ENCODE measurements at places on chromosomes 3 and 15. TPM values are rescaled to one million over a fixed set of nuclear protein-coding genes. Genes with fewer than 3 reads are reported as not detected.
A peak's percentile ranks its signal among the peaks of the same experiment; 100 is the strongest.

- DNase-seq, result no peak
Observed at GRCh38 chr3:11077466-11077865, 76.8 kb upstream of the HRH1 start.

DNA sequence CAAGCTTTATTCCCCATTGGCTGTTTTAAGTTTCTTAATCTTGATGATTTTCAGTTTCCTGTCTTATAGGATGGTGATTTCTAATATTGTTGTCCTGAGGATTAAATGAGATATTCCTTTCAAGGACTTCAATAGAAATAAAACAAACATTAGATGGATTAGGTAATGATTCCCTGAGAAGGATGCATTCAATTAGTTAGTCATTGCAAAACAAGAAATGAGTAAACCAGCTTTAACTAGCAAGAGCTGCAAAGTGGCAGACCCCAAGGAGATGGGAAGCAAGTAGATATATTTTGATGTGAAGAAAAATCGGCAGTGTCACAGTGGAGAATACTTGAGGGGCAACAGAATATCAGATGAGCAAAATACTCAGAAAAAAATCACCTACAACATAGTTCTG is 849.1 kb downstream of the TUSC7 start:
- DNase-seq, result no peak

- peak; percentile 76 for DNase-seq
Observed at GRCh38 chr3:161409069-161409468, 37.8 kb upstream of the SPTSSB start.

- DNase-seq, result peak; percentile 68
Observed at GRCh38 chr3:156382458-156383346, 172.2 kb downstream of the SSR3 start.

GRCh38 chr3:192685801-192686200 is 41.5 kb downstream of the FGF12 start:
- DNase-seq, result no peak

- peak; percentile 18 for DNase-seq
Observed at GRCh38 chr15:96046620-96047240, 283.8 kb upstream of the NR2F2 start.

DNA sequence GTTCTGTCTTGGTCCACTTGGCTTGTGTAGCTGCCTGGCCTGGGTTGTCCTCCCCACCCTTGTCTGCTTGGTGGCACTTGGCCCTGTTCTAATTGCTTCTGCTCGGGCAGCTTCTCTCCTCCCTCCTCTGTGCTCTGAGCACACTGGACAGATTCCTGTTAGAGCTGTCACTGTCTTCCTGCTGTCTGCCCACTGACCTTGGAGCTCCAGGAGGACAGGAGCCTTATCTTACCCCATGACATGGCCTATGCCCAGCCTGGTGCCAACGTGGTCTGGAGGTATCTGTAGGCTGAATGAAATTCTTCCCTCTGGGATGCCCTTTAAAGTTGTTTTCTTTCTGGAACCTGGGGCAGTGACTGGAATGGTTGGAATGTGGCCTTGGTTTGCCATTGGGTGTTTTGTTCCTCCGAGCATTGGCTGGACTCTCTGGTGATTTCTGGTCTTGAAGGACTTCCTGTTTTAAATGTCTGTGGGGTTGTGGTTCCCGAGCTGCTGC is 94.1 kb downstream of the FAM43A start:
- DNase-seq, result no peak

DNA sequence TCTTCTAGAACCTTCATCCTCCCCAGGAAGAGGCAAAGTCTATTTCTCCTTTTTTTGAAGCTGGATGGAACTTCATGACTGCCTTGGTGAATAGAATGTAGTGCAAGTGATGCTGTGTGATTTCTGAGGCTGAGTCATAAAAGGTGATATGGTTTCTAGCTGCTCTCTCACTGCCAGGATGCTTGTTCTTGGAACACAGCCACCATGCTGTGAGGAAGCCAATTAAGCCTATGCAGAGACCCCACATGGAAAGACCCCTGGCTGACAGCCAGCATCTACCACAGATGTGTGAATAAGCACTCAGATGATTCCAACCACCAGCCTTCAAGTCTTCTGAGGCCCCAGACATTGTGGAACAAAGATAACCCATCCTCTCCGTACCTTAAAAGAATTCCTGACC is 57.0 kb downstream of the ISL2 start:
- no peak for DNase-seq

DNA sequence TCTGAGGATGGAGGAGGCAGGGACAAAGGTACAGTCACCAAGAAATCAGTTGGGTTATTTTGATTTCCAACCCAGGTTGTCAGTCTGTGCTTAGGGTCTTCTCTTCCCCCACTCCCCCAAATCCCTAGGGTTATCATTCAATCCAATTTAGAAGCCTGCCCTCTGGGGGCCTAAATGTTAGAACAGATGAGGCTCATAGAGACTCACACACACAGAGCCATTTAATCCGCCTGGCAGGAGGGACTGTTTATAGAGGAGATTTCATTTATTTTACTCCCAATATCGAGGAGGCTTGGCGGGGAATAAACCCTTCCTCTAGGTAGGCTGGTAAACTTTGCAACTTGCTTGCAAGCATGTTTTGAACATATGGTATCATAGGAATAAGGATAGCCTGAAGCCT is 52.8 kb downstream of the RHCG start:
- no peak for DNase-seq

- DNase-seq, result no peak
Observed at GRCh38 chr3:118436697-118437262, 597.9 kb downstream of the IGSF11 start.

- no peak for DNase-seq
Observed at GRCh38 chr3:19940643-19941042, 6.3 kb upstream of the RAB5A start.

DNA sequence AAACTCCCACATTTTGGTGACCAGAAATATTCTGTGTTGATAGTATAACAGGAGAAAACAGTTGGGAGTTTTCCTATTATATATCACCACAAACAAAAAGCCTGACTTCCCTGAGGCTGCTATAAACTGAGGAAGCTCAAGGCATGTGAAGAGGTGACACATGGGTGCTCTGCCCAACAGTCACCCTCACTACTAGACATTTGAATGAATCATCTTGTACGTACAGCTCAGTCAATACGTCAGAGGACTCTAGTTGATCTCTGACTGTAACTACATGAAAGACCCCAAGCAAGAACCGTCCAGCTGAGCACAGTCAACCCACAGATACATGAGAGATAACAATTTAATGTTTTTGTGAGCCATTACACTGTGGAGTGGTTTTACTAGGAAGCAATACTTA is 338.3 kb upstream of the ATP11B start:
- no peak for DNase-seq

DNA sequence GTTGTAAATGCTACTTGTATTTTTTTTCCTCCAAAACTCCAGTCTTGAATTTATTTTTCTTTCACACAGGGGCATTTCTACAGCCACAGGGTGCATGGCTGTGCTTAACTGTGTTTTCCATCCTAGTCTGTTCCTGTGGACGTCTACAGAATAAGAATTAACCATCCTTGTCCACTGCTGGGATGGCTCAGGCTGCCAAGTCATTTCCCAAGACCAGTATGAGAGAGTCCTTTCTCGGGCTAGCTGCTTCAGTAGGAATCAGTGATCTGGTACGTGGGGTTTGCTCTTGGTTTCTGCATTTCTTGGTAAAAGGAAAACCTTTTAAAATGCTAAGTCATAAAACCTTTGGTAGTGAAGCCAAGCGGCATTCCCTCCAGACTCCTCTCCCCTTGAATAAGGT is 29.8 kb downstream of the CHDH start:
- DNase-seq, result no peak

DNA sequence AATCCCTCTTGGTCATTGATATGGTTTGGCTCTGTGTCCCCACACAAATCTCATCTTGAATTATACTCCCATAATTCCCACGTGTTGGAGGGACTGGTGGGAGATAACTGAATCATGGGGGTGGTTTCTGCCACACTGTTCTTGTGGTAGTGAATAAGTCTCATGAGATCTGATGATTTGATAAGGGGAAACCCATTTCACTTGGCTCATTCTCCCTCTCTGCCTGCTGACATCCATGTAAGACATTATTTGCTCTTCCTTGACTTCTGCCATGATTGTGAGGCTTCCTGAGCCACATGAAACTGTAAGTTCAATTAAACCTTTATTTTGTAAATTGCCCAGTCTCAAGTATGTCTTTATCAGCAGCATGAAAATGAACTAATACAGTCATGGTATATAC is 106.9 kb upstream of the UBP1 start:
- no peak for DNase-seq

DNA sequence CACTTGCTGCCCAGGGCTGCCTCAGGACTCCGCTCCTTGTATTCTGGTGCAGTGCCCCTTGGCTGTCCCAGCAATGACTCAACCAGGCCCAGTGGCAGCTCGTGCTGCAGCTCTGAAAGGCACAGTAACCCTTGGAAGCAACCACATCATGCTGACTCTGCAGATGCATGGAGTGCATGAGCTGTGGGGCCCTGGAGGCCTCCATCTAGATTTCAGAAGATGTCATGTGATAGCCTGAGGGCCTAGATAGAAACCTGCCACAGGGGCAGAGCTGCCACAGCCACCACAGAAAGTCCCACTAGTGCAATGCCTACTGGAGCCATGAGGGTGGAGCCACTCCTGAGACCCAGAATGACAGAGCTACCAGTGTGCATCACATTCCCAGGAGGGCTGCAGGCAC is 117.1 kb upstream of the SMAD3 start:
- peak; percentile 66 for DNase-seq

- no peak for DNase-seq
Observed at GRCh38 chr3:85370341-85370740, 411.6 kb downstream of the CADM2 start.

GRCh38 chr3:147089286-147089685 is 317.1 kb downstream of the ZIC4 start:
- DNase-seq, result no peak

DNA sequence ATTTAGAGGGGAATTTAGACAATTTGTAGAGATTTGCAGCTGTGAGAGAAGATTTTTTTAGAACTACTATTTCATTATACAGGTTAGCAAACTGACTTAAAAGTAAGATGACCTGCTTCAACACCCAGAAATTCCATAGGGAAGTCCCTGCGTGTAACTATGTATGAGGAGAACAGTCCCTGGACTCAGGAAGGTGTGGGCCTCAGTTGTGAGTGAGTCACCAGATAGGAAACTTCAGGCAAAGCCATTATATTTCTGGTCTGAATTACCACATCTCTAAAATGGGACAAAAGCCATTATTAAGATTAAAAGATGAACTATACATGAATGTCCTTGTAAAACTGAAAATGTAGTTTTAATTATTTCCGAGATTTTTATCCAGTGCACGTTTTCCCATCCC is 488.3 kb upstream of the GOLIM4 start:
- no peak for DNase-seq

GRCh38 chr15:62118520-62119226 is 46.4 kb downstream of the C2CD4B start:
- DNase-seq, result no peak

DNA sequence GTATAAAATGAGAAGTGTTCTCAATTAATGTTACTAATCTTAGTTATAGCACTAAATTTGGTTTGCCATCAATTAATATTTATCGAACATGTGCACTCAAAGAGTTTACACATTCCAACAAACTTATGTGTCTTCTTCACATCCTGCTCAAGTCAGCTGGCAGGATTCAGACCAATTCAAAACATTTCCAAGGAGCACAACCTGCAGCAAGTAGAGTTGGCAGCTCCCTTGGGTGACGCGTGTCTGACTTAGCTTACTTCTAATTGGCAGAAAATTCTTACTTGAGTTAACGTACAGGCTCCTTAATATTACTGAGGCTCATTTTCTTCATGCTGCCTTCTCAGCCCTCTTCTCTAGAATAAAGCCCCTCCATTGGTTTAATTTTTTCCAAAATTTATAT is 110.4 kb upstream of the PFN2 start:
- no peak for DNase-seq

Gene NR2E3
- total RNA-seq, result not detected

Gene CFAP20DC
- total RNA-seq, result 0.98 TPM

Gene IQCH
- total RNA-seq, result 1.6 TPM

Gene LTK
- total RNA-seq, result not detected

Gene TUSC7
- total RNA-seq, result not detected

Gene VILL
- total RNA-seq, result 11.4 TPM

Gene CHRNA3
- total RNA-seq, result not detected
